ENCODE measurements at places on chromosomes 11 and 22.

DNA sequence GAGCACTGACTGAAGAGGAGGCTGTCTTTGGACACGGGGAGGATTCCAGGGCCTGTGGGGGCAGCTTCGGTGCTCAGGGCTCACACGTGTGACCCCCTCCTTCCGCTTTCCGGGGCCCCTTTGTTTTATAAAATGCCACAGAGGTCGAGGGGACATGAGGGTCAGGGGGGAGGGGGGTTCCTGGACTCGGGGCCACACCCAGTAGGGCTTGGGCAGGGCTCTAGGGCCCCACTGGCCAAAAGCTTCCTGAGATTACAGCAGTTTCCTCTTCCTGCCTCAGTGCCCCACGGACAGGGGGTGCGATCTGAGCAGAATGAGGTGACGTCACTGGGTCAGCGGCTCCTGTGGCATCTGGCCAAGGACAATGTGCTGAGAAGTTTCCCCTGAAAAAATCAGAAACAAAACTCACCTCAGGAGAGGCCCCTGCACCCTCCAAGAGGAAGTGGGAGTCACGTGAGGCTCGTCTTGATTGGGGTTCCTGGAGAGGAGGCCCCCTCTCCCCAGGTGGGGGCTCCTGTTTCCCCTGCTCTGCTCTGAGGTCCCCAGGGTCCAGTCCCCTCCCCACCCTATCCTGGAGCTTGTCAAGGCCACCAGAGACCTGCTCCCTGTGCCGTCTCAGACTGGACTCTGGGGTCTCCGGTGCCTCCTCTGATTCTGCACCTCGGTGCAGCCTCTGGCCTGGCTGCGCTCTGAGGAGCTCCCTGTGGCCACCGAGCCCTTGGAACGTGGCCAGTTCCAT, 6.4 kb upstream of the IFITM3 start:
- no peak for DNase-seq

GRCh38 chr22:20128619-20128901, 3.0 kb upstream of the ZDHHC8 start:
- no peak for DNase-seq

- peak; percentile 73 for DNase-seq
Observed at GRCh38 chr11:64834723-64835615, 9.5 kb downstream of the CDC42BPG start.

DNA sequence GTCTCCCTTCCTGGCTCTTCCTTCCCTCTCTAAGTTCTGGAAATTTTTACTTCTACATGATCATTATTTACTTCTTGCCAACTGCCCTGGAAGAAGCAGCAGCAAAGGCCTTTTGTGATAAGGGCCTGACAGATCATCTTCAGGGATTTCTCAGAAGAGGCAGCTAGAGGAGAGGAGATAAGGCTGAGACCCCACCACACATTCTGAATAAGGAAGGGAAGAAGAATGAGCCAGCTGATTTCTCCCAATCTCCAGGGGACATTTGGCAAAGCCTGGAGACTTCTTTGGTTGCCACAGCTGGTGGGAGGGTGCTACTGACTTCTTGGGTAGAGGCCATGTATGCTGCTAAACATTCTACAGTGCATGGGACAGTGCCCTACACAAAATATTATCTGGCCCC, 122.4 kb upstream of the OR9Q1 start:
- no peak for DNase-seq

- no peak for DNase-seq
Observed at GRCh38 chr11:68753300-68753699, 2.0 kb upstream of the TESMIN start.

DNA sequence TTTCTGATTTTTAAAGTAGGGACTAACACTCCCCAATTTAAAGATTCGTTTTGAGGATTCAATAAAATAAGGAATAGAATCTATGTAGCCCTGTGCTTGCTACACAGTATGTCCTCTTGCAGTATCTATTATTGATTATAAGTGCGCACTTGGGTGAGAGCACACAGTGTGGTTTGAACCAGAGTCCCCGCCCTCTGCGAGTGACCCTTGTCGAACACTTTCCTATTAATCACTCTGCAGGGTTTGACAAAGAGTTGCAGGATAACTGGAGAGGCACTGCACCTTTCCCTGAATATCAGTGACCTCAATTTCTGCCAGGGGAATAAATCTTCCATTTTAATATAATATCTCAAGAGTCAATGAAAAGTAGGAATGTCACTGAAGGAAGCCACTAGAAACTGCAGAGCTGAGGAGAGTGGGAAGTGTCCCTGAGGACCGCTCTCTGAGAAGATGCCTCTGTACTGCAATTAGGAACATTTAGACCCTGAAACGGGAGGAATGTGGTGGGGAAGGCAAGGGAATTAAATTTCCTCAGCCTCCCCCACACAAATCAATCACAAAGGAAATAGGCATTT, 182.2 kb downstream of the MAML2 start:
- no peak for DNase-seq

DNA sequence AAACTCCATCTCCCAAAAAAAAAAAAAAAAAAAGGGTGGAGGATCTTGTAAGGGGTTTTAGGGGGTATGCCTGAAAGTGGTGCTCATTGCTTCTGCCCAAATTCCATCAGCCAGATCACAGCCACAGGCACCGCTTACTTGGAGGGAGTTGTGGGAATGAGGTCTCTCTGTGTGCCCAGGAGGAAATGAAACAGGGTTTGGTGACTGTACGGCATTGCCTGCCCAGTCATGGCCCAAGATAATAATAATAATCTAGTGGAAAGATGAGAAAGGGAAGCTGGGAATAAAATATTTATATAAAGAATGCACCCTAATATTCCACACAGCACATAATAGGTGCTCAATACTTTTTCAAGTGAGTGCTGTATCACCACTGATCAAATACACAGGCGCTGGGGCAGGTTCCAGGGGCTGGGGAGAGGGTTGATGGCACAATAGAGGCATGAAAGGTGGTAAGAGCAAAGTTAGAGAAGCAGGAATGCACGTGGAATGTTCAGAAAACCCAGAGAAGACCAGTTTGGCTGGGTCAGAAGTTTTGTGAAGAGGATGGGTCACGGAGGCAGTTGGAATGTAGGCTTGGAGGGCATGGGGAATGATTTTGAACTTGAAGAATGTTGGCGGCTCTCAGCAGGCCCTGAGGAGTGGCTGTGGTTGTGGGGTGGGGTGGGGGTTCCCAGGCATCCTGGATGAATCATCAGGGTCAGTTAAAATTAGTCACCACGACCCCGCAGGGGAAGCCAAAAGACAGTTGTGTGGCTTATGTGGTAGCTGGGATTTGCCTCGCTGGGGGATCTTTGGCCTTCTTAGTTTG, 12.5 kb upstream of the MB start:
- DNase-seq: peak; percentile 41

- peak; percentile 89 for DNase-seq
Observed at GRCh38 chr11:536841-537621, at the start of gene LRRC56. Gene LRRC56 (plus strand): TSS chr11:537527. CDS start chr11:540685, 3,158 bp downstream.

- no peak for DNase-seq
Observed at GRCh38 chr11:48106166-48106565, 110.4 kb upstream of the OR4B1 start.

GRCh38 chr11:35235936-35236666, 97.1 kb downstream of the CD44 start:
- no peak for DNase-seq

DNA sequence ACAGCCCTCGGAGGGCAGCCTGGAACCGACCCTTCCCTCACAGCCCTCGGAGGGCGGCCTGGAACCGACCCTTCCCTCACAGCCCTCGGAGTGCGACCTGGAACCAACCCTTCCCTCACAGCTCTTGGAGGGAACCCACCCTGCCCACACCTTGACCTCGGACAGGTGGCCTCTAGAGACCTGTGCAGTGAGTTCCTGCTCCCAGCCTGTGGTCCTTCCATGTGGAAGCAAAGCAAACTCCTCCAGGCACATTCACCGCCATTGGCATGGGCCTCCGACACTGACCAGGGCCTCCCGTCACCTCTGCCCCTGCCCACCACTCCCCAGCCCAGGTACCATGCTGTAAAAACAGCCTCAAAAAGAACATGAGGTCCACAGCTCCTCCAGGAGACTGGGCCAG, 272.1 kb downstream of the BRD1 start:
- DNase-seq: no peak

- no peak for DNase-seq
Observed at GRCh38 chr11:120811199-120811598, 212.7 kb upstream of the TBCEL start.

- no peak for DNase-seq
Observed at GRCh38 chr11:115145324-115145723, 358.9 kb downstream of the CADM1 start.

- no peak for DNase-seq
Observed at GRCh38 chr22:27793576-27793975, 8.0 kb downstream of the MN1 start.

DNA sequence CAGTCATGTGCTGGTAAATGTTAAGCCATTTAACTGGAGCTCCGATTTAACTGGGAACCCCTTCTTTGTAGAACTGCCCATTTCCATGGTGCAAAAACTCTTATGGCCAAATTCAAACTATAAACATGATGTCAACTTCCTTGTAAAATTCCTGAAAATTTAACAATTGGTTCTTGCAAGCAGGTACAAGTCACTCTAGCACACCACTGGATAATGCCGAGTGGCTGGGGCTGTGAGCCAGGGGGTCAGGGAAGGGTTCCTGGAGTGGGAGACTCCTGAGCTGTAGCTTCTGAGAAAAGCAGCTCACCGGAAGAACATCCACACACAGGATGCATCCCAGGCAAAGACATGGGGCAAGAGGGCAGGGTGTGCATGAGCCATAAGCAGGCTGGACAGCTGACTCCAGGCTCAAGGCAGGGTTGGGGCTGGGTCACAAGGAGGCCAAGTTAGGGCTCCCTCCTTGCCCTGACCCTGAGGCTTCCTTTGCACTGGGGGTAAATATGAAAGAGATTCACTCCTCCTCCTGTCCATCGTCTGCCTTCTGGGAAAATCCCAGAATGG, 18.2 kb downstream of the P2RY2 start:
- DNase-seq: no peak

DNA sequence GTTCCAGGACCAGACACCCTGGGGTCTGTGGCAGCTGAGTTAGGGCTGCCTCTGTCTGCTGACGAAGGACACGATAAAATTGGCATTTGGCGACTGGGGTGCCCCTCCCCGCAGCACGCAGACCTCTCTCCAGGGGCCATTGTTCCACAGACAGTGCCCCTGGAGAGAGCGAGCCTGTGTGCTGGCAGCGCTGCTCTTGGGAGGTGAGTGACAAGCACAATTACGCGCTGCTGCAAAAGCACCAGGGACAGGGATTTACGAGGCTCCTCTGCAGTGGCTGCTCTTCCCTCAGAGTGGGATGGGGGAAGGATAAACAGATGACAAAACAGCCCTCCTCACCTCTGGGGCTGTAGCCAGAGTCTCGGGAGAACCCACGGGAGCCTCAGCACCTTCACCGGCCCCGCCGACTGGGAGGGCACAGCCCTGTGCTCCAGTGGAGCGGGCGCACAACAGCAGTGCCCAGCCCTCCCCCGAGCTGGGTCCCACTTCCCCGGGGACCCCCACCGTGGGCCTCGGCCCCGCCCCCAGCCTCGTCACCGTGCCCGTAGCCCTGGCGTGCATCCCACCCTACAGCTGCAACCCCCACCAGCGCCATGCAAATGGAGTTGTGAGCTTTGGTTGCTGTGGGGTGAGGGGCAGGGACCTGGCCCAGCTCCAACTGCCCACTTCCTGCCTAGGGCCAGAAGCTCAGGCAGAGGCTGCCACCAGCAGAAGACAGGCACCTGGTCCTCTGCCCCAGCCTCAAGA, 19.6 kb downstream of the CHID1 start:
- no peak for DNase-seq

DNA sequence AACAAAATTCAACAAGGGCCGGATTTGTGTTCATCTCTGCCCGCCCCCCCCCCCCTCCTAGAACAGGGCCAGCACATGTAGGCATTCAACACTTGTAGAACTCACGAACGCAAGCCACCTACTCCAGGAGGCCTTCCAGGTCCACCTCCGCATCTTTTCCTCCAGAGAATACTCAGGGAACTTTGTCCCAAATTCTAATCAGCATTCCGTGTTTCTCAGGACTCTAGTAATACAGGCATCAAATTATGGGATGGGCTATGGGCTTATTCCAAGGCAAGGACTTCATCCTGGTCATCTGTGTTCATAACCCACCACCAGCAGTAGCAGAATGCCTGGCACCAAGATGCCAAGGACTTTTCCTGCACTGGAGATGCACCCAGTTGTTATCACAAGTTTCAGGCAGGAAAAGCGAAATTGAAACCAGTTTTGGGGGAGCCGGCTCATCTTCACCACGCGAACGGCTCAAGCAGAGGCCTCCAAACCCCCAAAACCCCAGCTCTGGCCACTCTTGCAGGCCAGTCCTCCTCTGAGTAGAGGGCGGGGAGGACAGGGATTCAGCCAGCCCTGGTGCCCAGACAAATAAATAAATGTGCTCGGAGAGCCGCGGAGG, 462 bp downstream of the UBE2L6 start:
- DNase-seq: no peak

DNA sequence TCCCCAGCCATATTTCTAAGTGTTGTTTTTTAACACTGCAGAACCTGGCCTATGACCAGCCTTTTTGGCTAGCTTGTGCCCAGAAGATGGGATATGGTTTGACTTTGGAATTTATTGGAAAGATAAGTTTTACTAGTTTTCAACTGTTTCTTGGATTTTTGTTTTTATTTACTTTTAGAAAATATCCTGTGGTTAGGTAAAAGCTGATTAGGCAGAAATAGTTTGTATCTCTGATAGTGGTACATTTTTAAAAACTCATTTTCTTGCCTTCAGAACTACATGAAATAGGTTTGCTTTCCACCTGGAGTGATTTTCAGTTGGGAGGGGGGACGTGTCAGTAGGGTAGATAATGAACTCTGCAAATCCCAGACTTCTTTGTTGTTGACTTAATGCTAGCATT, 91.3 kb upstream of the RASSF10 start:
- DNase-seq: no peak

DNA sequence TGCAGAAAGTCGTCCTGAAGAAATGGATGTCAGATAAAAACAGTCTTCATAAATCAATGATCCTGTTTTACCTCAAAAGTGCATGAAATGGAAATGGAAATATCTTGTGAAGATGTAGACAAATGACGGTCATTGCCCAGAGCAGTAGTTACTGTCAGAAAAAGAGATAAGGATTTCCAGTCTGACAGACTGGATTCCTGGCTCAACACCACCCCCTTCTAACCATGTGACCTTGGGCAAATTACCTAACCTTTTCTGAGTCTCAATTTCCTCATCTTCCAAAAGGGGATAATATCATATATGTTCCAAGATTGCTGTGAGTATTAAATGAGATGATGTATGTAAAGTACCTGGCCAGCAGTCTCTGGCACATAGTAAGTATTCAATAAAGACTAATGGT, 32.9 kb upstream of the EHF start:
- DNase-seq: no peak

Measured in left lung (tissue), 14 donors.